ENCODE measurements at places on chromosomes 16 and 17. TPM values are rescaled to one million over a fixed set of nuclear protein-coding genes. Genes with fewer than 3 reads are reported as not detected.
A peak's percentile ranks its signal among the peaks of the same experiment; 100 is the strongest.

The SRL gene
- 0.30 TPM for total RNA-seq

The TMEM92 gene
- 8.4 TPM for total RNA-seq

The TBC1D3I gene
- total RNA-seq: not detected

The ABCA8 gene
- 49.2 TPM for total RNA-seq

The CDH11 gene
- 45.8 TPM for total RNA-seq

DNA sequence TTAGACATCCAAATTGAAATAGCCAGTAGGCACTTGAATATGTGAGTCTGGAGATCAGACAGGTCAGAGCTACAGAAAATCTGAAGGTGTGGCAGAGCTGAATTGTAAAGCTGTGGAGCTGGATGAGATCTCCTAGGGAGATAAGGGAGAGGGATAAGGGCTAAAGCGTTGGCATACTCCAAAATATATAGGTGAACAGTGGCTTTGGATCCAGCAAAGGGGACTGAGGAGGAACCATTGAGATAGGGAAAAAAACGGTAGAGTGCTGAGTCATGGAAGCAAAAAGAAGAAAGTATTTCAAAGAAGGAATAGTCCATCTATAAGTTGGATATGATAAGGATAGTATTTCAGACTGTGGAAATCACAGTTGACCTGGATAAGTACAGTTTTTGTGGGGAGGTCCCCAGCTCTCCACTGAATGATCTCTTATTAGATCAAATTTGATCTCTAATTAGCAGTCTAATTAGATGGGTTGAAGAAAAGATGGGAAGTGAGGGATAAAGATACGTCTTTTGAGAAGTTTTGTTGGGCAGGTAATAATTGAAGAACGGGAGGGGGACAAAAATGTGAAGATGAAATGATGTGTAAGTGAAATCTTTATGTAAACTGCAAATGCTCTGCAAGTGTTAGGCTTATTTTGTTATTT is 587 bp upstream of the DBF4B start:
- H3K27ac ChIP-seq: peak overlapping the region; percentile 39
- no peak overlapping the region for H3K4me3 ChIP-seq
- DNase-seq: no peak
- H3K36me3 ChIP-seq: no peaks in the 10 kb centered on the region
- H3K27me3 ChIP-seq: no peaks in the 10 kb centered on the region
- peaks cover 19% of the 10 kb centered on the region for H3K4me1 ChIP-seq

GRCh38 chr16:69036399-69037091 is 68.9 kb upstream of the HAS3 start:
- no peak for DNase-seq
- H3K36me3 ChIP-seq: peaks cover 3% of the 10 kb centered on the region
- H3K4me3 ChIP-seq: no peak overlapping the region
- no peaks in the 10 kb centered on the region for H3K4me1 ChIP-seq
- no peaks in the 10 kb centered on the region for H3K27me3 ChIP-seq
- no peak overlapping the region for H3K27ac ChIP-seq

- peak overlapping the region; percentile 77 for H3K27ac ChIP-seq
- peaks cover 39% of the 10 kb centered on the region for H3K4me1 ChIP-seq
- DNase-seq: peak; percentile 71
Measured at GRCh38 chr16:86496262-86496928, 13.9 kb upstream of the FOXF1 start.

GRCh38 chr17:71600137-71600789 is 520.6 kb upstream of the SOX9 start:
- no peak for DNase-seq
- no peaks in the 10 kb centered on the region for H3K36me3 ChIP-seq
- H3K27me3 ChIP-seq: no peaks in the 10 kb centered on the region
- no peaks in the 10 kb centered on the region for H3K4me1 ChIP-seq

- no peaks in the 10 kb centered on the region for H3K27me3 ChIP-seq
- H3K4me1 ChIP-seq: no peaks in the 10 kb centered on the region
- no peaks in the 10 kb centered on the region for H3K36me3 ChIP-seq
Measured at GRCh38 chr16:17775061-17775460, 304.3 kb upstream of the XYLT1 start.

DNA sequence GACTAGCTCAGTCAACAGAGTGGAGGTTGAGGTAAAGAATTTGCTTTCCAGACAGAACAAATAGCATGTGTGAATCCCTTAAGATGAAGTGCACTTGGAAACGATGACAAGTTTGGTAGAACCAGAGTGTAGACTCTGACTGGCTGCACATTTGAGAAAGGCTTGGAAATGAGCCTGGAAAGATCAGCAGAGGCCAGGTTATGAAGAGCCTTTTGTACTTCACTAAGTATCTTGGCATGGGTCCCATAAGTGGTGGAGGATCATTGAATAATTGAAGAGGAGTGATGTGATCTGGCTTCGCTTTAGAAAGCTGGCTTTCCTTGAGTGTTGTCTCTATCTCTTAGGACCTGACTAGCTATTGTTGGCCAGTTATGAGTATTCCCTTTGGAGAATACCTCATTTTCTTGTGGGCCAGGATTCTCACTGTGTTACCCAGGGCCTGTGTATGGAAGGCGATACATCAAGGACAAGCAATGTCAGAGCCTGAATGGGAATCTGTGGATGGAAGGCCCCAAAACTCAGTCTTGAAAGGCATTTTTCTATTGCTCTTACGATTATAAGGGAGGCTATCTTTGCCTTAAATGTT is 329.8 kb downstream of the UTP18 start:
- DNase-seq: no peak
- no peak overlapping the region for H3K4me3 ChIP-seq
- H3K27ac ChIP-seq: no peak overlapping the region
- no peaks in the 10 kb centered on the region for H3K36me3 ChIP-seq
- no peaks in the 10 kb centered on the region for H3K27me3 ChIP-seq

- no peaks in the 10 kb centered on the region for H3K27me3 ChIP-seq
- H3K27ac ChIP-seq: no peak overlapping the region
- no peak overlapping the region for H3K4me3 ChIP-seq
- no peaks in the 10 kb centered on the region for H3K36me3 ChIP-seq
Measured at GRCh38 chr17:61489719-61490490, 37.7 kb downstream of the TBX4 start.

GRCh38 chr17:35167666-35168065 is 20.0 kb downstream of the UNC45B start:
- no peak overlapping the region for H3K27ac ChIP-seq
- peaks cover 5% of the 10 kb centered on the region for H3K4me1 ChIP-seq
- no peak for DNase-seq
- no peak overlapping the region for H3K4me3 ChIP-seq
- no peaks in the 10 kb centered on the region for H3K27me3 ChIP-seq

GRCh38 chr17:36731811-36732210 is 130.4 kb downstream of the MRM1 start:
- H3K27ac ChIP-seq: no peak overlapping the region
- H3K36me3 ChIP-seq: no peaks in the 10 kb centered on the region
- H3K4me1 ChIP-seq: peaks cover 4% of the 10 kb centered on the region

GRCh38 chr17:75783803-75784472 is 668 bp upstream of the UNK start:
- H3K4me1 ChIP-seq: peaks cover 58% of the 10 kb centered on the region
- no peaks in the 10 kb centered on the region for H3K27me3 ChIP-seq
- DNase-seq: peak; percentile 14
- H3K4me3 ChIP-seq: peak overlapping the region; percentile 69
- H3K36me3 ChIP-seq: no peaks in the 10 kb centered on the region
- peak overlapping the region; percentile 99 for H3K27ac ChIP-seq

DNA sequence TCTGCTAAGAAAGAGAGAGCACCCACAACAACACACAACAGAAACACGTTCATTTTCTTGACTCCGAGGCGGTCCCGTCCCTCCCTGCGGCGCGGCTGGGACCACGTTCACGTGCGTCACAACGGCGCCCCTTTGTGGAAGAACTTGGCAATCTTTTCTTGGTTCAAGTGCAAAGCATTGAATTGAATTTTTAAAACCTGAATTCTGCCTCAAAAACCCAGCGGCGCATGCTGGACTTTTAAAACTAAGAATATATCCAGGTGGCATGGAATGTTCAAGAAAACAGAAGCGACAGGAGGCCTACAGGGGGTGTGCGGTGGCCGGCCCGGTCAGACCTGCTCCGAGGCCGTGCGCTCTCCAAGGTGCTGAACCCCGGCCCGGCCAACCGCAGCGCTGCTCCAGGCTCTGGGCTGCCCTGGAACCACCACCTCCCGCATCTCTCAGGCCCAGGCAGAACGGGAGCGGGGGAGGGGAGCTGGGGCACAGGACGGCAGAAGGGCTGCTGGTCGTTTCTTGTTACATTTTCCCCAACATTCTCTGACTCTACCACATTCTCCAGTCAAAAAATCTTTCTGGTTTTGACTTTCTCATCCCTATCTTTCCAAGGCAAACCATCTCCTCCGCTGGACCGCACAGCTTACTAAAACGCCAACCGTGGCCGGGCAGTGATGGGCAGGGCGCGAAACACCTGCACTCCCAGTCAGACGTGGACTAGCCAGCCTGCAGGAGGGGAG is 3.4 kb upstream of the HEXD start:
- peaks cover 17% of the 10 kb centered on the region for H3K4me1 ChIP-seq
- no peaks in the 10 kb centered on the region for H3K27me3 ChIP-seq
- peak; percentile 94 for DNase-seq
- no peak overlapping the region for H3K4me3 ChIP-seq
- H3K36me3 ChIP-seq: no peaks in the 10 kb centered on the region
- no peak overlapping the region for H3K27ac ChIP-seq

DNA sequence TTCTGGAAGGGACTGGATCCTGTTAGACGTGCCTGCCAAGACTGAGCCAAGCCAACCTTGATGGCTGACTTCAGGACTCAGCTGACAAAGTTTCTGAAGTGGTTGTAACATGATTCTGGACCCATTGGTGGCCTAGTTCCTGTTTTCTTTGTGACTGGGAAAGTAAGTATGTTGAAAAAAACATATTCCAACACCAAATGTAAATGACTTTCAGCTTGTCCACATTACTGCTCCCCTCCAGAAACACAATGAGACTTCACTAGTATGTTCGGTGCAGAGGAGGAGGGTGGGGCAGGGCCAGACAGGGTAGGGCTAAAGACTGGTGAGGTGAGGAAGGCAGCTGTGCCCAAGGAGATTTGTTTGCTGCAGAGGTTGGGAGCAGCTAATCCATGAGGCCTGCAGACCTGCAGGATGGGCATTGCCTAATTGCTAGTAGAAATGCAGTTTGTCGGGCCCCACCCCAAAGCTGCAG is 26.4 kb downstream of the NMT1 start:
- peaks cover 32% of the 10 kb centered on the region for H3K36me3 ChIP-seq
- H3K27me3 ChIP-seq: no peaks in the 10 kb centered on the region
- peaks cover 8% of the 10 kb centered on the region for H3K4me1 ChIP-seq

DNA sequence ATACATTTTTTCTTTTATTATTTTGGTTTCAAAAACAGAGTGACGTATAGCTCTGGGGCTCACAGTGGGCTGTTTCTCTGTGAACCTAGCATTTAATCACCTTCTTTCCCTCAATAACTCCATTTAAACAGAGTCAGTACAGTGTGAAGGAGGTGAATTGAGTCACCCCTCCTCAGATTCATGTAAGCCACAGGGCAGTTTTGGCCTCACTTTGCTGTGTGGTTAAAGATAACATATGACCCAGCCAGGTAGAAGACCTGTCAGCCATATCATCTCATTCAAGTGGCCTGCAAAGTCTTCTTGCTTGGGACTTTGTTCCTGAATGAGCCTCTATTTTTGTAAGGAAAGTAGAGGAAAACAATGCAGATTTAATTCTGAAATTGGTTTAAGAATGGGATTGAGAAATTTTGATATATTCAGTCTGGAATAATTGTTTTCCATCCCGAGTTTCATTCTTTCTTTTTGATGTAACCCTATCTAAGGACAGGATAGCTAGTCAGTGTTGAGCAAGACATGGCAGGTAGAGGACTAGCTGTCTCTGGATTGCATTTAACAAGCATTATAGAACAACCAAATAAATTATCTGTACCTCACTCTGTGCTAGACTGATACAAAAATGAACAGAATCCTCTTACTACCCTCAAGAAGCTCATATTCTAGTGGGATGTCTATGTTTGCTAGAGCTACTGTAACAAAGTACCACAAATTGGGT is 13.1 kb downstream of the MAP2K6 start:
- DNase-seq: no peak
- H3K36me3 ChIP-seq: no peaks in the 10 kb centered on the region
- H3K4me3 ChIP-seq: no peak overlapping the region
- H3K4me1 ChIP-seq: no peaks in the 10 kb centered on the region
- H3K27me3 ChIP-seq: no peaks in the 10 kb centered on the region

GRCh38 chr17:78654325-78654724 is 77.1 kb upstream of the DNAH17 start:
- no peak for DNase-seq
- no peak overlapping the region for H3K27ac ChIP-seq
- no peaks in the 10 kb centered on the region for H3K36me3 ChIP-seq
- H3K27me3 ChIP-seq: no peaks in the 10 kb centered on the region

- no peaks in the 10 kb centered on the region for H3K27me3 ChIP-seq
- H3K4me1 ChIP-seq: peaks cover 38% of the 10 kb centered on the region
- no peaks in the 10 kb centered on the region for H3K36me3 ChIP-seq
- no peak overlapping the region for H3K4me3 ChIP-seq
- peak; percentile 57 for DNase-seq
- H3K27ac ChIP-seq: no peak overlapping the region
Measured at GRCh38 chr16:17343028-17343427, 127.7 kb downstream of the XYLT1 start.

DNA sequence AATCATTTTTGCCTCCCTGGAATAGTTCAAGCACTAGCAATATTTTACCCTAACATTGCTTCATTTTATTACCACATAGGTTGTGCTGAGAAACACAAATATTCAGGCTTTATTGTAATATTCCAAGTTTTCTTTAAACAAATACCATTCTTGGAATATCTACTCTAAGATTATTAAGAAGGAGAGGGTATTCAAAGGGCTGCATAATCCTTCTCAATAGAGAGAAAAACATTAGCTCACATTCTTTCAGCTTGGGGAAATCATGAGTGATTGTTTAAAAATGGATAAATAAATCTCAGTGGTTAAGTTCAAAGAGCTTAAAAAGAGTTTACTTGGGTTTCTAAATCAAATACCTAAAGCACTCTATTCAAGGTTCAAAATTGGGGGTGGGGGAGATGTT is 111.9 kb upstream of the CORO6 start:
- H3K36me3 ChIP-seq: no peaks in the 10 kb centered on the region
- no peak overlapping the region for H3K27ac ChIP-seq
- no peaks in the 10 kb centered on the region for H3K27me3 ChIP-seq

DNA sequence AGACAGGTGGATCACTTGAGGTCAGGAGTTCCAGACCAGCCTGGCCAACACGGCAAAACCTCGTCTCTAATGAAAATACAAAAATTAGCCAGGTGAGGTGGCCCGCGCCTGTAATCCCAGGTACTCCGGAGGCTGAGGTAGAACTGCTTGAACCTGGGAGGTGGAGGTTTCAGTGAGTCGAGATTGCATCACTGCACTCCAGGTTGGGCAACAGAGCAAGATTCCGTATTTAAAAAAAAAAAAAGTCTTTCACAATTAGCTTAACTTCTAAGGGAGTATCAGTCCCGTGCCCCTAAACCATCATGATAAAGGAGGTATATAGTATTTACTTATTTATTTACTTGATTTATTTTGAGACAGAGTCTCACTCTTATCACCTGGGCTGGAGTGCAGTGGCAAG is 3.4 kb upstream of the MEFV start:
- no peaks in the 10 kb centered on the region for H3K27me3 ChIP-seq
- H3K4me1 ChIP-seq: peaks cover 2% of the 10 kb centered on the region
- H3K4me3 ChIP-seq: no peak overlapping the region
- DNase-seq: peak; percentile 56
- peak overlapping the region; percentile 84 for H3K27ac ChIP-seq

- no peak overlapping the region for H3K4me3 ChIP-seq
- H3K4me1 ChIP-seq: no peaks in the 10 kb centered on the region
- H3K27ac ChIP-seq: no peak overlapping the region
- no peak for DNase-seq
- no peaks in the 10 kb centered on the region for H3K36me3 ChIP-seq
Measured at GRCh38 chr17:74512036-74512435, 19.2 kb downstream of the CD300LB start.

- no peaks in the 10 kb centered on the region for H3K4me1 ChIP-seq
- H3K27me3 ChIP-seq: no peaks in the 10 kb centered on the region
- DNase-seq: no peak
- no peaks in the 10 kb centered on the region for H3K36me3 ChIP-seq
- no peak overlapping the region for H3K27ac ChIP-seq
Measured at GRCh38 chr16:12305847-12306801, 329.6 kb downstream of the SNX29 start.
